Fibroblast of the aortic adventitia (primary cell): ENCODE measurements at places on chromosomes 1 and 21. TPM values are rescaled to one million over a fixed set of nuclear protein-coding genes. Genes with fewer than 3 reads are reported as not detected.

S100A14 gene
- 0.18 TPM in 1 of 2 replicates, not detected in the other for total RNA-seq

NFASC gene
- 22.0 and 25.9 TPM in 2 replicates for total RNA-seq

BCL2L15 gene
- total RNA-seq: 0.18 TPM in 1 of 2 replicates, not detected in the other

NT5C1A gene
- total RNA-seq: not detected in 2 replicates

MED8 gene
- total RNA-seq: 12.8 and 43.1 TPM in 2 replicates

DNA sequence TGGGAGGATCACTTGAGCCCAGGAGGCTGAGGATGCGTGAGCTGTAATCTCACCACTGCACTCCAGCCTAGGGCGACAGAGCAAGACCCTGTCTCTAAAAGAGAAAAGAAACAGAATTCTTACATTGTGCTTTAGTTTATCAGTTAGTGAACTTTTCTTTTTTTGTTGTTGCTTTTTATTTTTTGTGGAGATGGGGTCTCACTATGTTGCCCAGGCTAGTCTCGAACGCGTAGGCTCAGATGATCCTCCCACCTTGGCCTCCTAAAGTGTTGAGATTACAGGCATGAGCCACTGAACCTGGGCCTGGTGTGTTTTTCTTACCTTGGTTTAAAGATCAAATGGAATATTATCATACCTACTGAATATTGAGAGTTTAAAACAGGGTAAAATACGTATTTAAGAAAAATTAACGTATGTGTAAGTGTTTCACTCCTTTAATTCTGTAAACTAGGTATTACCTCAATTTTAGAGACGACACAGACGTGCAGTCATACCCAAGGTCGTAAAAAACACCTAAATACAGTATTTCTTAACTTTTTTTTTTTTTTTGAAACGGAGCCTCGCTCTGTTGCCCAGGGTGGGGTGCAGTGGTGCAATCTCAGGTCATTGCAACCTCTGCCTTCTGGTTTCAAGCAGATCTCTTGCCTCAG is 39.6 kb downstream of the KIF1B start:
- no peak for DNase-seq

GRCh38 chr1:116693759-116694480 is 26.4 kb upstream of the IGSF3 start:
- DNase-seq: peak; percentile 71

DNA sequence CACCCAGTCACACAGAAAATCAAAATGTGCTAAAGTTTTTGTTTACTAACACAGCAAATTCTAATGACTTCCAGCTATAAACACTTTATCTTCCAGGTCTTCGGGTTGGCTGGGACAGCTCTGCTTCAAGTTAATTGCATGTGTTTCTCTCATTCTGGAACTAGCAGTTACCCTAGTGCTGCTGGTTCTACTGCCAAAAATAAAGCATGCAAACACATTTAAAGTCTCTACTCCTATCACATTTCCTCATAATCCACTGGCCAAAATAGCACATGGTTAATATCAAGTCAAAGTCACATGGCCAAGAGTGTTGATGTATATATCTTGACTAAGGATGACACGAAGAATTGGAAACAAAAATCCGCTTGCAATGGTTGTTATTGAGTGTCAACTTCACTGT is 973.1 kb upstream of the ADGRL2 start:
- no peak for DNase-seq
